SJSA1 (cell line): ENCODE measurements at places on chromosomes 11 and 22.

- DNase-seq: no peak
Measured at GRCh38 chr11:45647786-45648185, 17.6 kb downstream of the CHST1 start.

DNA sequence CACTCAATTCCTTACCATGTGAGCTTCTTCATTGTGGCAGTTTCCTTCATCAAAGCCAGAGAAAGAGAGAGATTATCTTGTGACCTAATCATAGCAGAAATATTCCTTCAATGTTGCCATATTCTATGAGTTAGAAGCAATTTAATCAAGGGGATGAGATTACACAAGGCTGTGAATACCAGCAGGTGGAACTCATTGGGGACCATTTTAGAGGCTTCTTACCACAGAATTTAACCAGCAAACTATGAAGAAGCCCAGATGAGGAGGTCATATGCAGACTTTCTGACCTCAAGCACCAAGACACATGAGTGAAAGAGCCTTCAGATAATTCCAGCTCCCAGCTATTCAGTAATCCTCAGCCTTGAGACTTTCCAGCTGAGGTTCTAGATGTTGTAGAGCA lies 51.3 kb downstream of the ADM start:
- DNase-seq: no peak

DNA sequence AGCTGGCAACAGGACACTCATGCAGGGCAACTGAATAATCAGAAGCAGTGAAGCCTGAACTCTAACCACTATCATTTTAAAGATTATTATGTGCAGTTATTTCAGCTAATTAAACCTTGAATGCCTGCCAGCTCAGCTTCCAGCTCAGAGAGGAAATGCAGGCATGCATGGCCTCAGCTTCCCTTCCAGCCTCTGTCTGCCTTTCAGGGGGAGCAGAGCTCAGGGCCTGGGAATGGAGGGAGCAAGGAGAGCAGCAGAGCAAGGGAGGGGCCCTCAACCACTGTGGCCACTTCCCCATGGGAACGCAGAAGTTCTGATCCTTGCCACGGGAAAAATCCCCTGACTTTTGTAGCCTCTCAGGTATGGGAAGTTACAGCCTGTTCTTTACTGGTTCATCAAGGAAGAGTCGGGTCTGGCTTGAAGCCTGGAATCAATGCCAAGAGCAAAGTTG lies 32.5 kb upstream of the APLNR start:
- DNase-seq: no peak

DNA sequence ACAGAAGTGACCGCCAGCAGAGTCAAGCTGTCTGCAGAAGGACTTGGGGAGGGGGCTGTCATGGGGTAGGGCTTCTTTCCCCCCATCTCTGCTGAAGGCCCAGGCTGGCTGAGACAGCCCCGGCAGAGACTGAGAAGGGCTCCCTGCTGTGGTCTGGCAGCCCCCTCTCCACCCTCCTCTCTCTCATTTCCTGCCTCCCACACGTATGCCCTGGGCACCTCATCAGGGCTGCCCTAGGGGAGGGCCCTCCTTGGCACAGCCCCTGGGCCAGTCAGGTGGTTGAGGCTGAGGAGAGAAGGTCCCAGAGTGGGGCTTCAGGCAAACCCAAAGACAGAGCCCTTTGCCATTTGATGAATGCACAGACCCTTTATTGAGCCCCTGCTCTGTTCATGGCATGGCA lies 3.6 kb downstream of the RASD2 start:
- no peak for DNase-seq

DNA sequence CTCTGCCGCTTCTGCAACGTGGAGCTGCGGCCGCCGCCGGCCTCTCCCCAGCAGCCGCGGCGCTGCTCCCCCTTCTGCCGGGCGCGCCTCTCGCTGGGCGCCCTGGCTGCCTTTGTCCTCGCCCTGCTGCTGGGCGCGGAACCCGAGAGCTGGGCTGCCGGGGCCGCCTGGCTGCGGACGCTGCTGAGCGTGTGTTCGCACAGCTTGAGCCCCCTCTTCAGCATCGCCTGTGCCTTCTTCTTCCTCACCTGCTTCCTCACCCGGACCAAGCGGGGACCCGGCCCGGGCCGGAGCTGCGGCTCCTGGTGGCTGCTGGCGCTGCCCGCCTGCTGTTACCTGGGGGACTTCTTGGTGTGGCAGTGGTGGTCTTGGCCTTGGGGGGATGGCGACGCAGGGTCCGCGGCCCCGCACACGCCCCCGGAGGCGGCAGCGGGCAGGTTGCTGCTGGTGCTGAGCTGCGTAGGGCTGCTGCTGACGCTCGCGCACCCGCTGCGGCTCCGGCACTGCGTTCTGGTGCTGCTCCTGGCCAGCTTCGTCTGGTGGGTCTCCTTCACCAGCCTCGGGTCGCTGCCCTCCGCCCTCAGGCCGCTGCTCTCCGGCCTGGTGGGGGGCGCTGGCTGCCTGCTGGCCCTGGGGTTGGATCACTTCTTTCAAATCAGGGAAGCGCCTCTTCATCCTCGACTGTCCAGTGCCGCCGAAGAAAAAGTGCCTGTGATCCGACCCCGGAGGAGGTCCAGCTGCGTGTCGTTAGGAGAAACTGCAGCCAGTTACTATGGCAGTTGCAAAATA lies 816 bp downstream of the PDE3B start:
- DNase-seq: peak; percentile 45
